ENCODE measurements at places on chromosomes 6 and 20. TPM values are rescaled to one million over a fixed set of nuclear protein-coding genes. Genes with fewer than 3 reads are reported as not detected.

- DNase-seq = no peak
Observed at GRCh38 chr6:50541941-50542340, 171.4 kb upstream of the TFAP2D start.

DNA sequence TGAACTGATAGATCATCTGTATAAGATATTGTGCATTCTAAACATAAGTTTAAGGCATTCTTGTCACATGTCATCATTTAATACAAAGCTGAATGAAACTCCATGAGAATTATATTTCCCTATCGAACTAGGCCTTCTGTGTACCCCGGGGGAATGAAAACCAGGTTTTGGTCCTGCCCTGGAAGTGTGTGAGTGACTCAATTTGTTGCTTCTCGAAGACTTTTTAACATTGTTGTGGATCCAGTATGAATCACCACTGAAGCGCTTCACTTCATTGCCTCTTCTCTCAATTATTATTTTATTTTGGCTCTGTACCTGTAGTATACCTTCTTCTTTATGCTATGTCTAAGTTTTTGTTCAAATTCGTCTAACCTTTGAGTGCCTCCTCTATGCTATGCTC is 150.8 kb downstream of the GRIK2 start:
- no peak for DNase-seq

DNA sequence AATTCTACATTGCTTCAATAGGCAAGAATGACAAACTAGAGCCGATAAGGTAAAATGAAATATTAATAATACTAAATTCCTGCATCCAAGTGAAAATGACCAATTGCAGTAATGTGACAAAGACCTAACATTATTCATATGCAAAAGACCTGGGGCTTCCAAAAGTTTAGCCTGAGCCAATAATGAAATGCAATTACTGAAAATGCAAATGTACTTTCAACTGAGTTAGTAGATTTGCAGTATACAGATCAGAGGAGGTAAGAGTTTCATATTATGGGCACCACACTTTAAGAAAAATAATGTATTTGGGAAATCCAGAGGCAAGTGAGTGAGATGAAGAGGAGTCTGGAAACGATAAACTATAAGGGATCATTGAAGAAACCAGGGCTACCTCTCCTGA is 193.7 kb upstream of the GMDS start:
- DNase-seq = no peak

GRCh38 chr20:23622839-23623343 is 14.9 kb downstream of the CST3 start:
- DNase-seq = peak; percentile 63

- no peak for DNase-seq
Observed at GRCh38 chr6:147740916-147741315, 232.4 kb downstream of the SAMD5 start.

DNA sequence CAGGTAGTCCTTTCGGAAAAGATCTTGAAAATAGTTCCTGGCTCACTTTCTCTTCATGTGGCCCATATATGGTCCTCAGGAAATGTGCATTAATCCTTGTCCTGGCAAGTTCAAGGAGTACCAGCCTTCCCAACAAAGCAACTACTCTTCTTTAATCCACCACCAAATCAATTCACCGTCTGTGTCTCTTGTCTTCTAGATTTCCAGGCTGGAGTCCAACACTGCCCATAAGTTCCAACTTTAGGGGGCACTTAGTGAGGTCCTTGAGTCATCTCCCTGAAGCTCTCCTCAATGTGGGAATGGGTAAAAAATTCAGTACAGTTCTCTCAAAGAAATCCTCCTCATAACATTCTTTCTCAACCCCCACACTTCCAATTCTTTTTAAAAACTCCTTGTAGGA is 6.9 kb upstream of the DAAM2 start:
- DNase-seq = no peak

GRCh38 chr20:16260911-16261310 is 312.3 kb downstream of the KIF16B start:
- DNase-seq = no peak

The SIRPB1 gene
- 0.20 TPM for total RNA-seq

The BACH2 gene
- total RNA-seq = 13.4 TPM

The ZNF334 gene
- total RNA-seq = not detected

Measured in gastrocnemius medialis (tissue), 4 donors.